ENCODE measurements at places on chromosomes 12 and 14.

DNA sequence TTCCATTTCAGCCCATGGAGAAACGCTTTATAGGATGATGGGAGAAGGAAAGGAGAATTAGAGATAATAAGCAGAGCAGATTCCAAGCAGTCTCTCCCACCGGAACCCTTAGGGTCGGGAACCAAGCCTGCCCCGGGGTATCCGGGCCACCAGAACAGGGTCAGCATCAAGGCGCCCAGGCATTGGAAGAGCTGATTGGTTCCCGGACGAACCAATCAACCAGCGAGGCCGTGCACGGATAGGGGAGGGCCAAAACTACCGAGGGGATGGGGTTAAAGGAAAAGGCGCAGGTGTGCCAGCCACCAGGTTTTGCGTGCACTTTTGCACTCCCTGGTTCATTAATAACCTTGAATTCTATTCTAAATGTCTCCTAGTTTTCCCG is 1.7 kb downstream of the PPM1H start:
- DNase-seq = no peak

DNA sequence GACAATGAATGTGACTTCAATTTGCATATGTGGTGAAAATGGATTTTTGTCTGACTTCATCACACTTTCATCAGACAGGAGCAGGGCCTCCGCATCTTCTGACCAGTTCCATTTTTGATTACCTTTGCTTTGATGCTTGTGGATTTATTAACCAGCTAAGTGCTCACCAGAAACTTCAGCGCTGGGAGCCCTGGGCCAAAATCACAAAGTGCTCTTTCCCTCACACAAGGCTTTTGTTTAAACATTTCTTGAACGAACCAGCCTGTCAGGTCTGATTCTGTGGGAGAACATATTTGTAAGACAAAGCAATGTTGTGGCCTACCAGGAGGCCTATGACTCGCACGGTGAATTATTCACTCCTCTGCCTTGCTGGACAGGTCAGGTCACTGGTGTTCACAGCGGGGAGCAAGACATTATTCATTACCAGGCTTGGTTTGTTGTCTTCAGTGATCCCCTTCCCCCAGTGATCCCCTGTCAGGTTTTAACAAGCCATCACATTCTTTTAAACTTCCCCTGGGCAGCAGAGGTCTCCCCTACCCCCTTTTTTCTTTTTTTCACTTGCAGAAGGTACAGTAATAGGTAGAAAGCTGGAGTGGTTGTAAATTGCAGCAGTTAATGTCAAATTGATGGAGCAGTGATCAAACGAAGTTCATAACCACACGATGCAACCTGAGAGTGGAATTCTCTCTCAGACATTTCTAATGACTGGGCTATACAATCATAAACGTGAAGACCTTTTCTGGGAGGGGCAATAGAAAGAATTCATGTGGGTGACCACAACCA is 167.5 kb upstream of the PRICKLE1 start:
- DNase-seq = peak; percentile 67

DNA sequence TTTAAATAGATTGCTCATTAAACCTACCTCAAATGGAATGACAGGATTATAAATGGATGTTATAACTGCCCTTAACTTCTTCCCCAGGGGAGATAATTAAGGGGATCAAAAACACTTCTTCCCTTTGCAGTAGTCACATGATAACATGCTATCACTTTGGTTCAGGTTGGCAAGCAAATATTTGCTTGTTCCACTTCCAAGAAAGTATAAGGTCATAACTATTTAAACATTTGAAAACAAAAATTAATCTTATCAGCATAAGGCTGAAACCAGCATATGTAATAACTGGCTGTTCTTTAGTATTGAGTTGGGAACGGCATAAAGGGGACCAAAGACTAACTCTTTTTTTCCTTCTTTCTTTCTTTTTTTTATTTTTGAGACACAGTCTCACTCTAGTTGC is 2.4 kb upstream of the LYZ start:
- no peak for DNase-seq

GRCh38 chr12:24230061-24230701 is 280.7 kb upstream of the SOX5 start:
- DNase-seq = no peak

- DNase-seq = peak; percentile 77
These were observed 144.2 kb downstream of the PLEKHA5 start for GRCh38 chr12:19273482-19274330.

GRCh38 chr14:28785096-28785952 is 18.7 kb downstream of the FOXG1 start:
- DNase-seq = no peak

- no peak for DNase-seq
These were observed 3.7 kb downstream of the NFKBIA start for GRCh38 chr14:35400648-35401421.

DNA sequence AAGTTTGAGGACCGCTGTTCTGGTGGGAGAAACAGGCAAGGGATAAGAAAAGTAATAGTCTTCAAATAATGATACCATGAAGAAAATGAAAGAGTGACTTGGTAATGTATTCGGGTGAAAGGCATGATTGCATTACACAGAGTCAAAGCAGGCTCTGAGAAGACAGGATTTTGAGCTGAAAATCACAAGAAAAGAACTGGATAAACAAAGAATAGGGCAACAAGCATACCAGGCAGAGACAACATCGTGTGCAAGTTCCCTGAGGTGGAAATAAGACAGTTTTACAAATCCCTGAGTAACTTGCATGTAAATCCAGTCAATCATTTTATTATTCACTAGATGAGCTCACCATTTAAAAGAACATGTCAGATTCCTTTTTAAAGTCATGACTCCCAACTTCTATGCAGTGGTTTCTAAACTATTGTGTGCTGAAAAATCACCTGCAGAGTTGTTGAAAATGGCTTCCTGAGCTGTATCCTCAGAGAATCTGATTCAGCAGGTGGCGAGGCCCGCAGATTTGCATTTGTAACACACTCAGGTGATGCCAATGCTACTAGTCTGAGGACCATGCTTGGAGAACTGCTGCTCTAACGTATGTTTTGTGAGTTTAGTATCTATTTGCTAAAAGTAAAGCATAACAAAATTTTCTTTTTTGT is 133.0 kb upstream of the ABCD2 start:
- no peak for DNase-seq

GRCh38 chr14:61472801-61473376 is 151.5 kb downstream of the PRKCH start:
- DNase-seq = no peak

DNA sequence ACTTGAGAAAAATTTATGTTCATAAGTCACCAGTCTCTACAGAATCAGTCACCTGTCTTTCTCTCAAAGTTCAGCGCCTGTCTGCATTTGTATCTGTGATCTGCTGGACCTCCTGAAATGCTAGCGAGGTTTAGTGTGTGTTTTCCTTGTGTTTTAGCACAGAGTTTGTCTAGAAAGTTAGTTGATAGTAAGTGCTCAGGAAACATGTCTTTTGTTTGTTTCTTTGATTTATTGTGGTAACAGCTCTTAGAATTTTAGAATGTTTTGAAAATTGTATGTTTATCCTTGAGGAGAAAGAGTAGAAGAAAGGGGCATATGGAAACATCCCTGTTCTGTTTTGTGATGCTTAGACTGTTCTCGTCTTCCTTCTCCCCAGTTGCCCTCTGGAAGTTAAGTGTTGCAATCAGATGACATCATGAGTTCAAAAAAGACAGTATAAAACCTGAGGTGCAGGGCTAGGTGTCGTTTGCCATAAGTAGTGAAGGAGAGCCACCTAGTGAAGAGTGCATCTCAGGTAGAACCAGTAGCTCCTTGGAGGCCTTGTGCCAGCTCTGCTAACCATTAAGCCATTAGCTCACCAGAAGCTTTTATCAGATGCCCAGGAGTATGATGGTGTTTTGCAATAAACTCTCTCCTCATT is 44.8 kb downstream of the FBXW8 start:
- DNase-seq = peak; percentile 75

DNA sequence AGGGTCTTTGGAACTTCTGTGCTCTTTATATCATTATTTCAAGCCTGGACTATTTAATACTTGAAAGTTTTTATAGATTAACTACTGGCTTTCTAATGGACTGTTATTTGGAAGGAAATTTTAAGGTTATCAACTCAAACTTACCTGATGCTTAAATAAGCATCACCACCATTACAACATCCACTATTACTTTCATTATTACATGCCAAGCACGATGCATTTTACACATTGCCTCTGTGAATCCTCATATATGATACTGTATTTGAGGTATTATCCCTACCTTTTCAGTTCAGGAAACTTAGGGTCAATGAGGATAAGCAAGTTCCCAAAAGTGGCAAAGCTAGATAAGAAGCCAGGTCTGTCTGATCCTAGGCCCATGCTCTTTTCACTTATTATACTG is 12.4 kb downstream of the ZBTB1 start:
- no peak for DNase-seq

DNA sequence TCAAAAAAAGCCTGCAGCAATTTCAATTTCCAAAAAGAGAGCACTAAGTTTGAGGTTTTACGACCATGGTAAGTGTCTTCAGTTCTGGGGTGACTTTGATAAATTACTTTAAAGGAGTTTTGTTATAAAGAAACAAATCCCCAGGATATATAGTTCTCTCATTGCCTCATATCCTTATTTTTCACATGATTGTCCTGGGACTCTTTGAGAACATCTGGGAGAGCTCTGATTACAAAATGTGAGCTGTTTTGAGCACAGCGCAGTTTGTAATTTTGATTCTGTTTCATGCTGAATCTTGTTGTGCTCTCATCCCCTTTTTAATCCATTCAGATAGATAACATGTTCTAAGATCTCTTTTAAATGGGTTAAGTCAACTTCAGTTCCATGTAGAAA is 67.7 kb upstream of the DCN start:
- no peak for DNase-seq

- no peak for DNase-seq
These were observed 449 bp upstream of the SLC24A4 start for GRCh38 chr14:92322516-92322915.

DNA sequence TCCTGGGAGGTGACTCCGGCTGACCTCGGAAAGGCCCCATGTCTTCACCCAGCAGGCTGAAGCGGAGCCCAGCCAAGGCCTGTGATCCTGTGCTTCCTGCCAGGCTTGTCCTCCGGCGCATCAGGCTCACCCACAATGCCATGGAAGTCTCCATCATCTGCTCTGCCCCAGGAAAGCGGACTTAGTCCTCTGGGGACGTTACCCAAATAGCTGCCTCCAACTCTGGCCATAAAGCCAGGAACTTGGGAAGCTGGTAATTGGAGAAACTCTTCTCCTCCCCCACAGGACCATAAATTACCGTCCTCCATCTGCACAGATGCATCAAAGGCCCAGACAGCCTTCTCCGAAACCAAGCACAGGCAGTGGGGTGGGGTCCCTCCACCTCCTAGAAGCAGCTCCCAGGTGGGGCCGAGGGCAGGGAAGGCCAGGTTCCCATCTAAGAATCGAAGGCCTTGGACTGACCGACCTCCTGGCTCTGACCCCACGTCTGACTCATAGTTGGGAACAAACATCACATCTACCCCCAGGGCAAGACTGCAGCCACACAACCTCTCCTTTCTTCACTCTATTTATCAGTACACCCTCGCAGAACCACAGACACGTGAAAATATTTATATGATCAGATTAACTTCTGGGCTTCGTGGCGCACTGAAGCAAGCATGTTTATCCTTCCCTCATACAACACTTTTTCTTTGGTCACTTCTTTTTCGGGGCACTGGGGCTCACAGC is 56.4 kb downstream of the PITPNM2 start:
- DNase-seq = peak; percentile 64

- DNase-seq = no peak
These were observed 285 bp downstream of the MVK start for GRCh38 chr12:109573914-109574244.

GRCh38 chr14:20314026-20314425 is 8.3 kb upstream of the TTC5 start:
- no peak for DNase-seq

DNA sequence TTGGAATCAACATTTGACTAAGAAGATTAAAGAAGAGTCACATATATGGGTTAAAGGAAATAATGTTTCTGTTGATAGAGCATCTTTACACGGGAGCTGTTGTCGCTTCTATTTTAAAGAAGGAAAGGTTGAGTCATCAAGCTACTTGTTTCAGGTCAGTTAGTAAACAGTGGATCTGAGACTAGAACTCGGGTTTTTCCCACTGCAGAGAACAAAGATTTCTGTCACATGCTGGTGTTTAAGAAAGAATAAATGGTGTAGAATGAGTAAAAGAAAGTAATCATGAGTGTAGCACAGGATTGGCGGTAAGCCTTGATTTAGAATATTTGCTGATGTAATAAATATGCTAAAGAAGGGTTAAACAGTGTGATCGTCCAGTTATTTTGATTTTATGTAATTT is 455.5 kb downstream of the AEBP2 start:
- DNase-seq = no peak

DNA sequence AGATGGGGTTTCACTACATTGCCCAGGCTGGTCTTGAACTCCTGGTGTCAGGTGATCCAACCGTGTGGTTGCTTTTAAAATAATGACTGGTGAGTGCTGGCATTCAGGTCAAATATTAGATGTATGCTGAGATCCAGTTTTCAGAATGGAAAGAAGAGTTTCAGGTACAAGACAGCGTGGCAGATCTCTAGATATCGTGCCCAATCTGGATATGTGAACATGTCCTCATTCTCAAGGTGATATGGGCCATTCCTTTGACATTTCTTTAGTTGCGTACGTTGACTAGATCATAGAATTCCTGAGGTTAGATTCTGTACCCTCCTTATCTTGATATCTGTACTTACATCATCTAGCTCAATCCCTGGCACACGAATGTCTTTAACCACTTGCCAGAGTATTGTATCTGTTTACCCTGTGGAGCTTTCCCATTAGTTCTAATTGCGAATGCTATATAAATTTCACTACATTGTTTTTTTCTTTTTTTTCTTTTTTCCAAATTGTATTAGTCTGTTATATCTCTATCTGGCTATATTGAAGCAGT is 80.2 kb downstream of the ANO6 start:
- no peak for DNase-seq

DNA sequence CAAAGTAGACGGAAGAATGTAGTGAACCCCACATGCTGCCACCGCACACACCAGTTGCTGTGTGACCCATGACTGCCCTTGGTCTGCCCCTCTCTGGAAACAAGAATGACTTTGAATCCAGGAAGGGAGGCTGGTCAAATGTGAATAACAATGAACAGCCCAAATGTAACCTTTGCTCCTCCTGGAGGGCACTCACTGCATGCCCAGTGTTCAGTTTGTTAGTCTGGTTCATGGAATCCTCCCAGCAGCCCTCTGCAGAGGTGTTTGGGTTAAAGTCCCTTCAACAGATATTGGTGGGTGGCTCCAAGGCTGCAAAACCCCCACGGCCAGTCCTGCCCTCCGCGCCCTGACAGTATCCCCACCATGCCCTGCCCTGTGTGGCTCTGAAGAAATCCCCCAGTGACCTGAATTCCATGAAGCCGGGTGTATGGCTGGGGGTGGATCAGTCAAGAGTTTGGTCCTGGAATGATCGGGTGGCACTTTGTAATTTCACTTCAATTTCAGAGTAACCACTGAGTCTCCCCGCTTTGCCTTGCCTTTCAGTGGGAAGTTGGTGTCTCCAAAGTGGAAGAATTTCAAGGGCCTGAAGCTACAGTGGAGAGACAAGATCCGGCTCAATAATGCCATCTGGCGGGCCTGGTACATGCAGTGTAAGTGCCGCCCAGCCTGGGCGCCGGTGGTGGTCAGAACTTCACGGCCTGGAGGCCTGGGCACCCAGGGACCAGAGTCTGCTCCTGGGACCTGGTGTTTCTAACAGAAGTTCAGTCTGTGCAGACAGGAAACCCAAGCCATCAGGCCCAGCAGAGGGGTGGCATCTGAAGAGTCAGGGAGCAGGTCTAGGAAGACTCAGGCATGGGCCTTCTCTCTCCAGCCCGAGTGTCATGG is 47.1 kb downstream of the IL31 start:
- no peak for DNase-seq

- no peak for DNase-seq
These were observed 595.6 kb upstream of the ATP2B1 start for GRCh38 chr12:90304231-90304630.

- DNase-seq = peak; percentile 63
These were observed 124.8 kb downstream of the SAMD4A start for GRCh38 chr14:54691525-54692283.
